ENCODE measurements at places on chromosomes 6 and 20.
A peak's percentile ranks its signal among the peaks of the same experiment; 100 is the strongest.

DNA sequence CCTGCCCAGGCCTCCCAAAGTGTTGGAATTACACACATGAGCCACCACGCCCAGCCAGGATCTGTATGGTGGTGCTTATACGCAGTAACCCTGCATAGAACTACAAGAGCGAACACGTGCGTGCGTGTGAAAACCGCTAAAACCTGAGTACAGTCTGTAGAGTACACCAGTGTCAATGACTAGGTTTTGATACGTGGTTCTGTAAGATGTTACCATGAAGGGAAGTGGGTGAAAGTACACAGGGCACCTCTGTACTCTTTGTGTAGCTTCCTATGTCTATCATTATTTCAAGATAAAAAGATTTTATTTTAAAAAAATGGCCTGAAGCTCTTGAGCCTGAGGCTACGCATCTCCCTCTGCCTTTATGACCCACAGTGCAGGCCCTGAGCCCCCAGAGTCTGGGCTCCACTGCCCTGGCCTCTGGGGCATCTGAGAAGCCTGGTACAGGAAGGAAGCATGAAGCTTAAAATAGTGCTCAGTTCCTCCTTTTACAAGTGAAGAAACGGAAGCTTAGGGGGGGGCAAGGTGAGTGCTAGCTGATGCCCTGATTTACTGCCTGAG, 21.6 kb downstream of the LY86 start:
- DNase-seq = no peak

DNA sequence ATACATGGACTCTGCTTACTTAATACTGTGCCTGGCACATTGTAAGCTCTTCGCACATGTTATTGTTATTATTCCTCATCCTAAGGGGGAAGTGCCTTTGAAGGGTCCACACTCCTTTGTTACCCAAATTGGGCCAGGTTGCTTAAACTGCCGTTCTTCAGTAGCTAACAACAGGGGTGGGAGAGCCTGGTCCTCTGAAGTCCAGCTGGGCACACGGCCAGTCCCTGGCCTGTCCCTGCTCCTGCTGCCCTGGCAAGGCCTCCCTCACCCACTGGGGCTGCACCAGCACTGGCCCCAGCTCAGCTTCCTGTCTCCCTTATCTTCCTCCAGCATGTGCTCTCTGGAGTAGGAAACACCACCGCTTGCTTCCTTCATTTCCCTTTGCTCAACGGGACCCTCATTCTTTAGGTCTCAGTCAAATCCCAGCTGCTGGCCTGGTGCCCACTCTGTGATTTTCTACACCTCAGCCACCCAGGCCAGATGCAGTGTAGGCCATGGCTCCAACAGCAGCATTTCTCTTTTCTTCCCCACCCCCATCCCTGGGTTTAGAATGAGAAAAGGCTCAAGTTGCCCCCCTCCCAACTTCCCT, 5.5 kb upstream of the PROCR start:
- DNase-seq = no peak

- DNase-seq = no peak
These were observed 2.0 kb upstream of the CRIP3 start for GRCh38 chr6:43310624-43311023.

DNA sequence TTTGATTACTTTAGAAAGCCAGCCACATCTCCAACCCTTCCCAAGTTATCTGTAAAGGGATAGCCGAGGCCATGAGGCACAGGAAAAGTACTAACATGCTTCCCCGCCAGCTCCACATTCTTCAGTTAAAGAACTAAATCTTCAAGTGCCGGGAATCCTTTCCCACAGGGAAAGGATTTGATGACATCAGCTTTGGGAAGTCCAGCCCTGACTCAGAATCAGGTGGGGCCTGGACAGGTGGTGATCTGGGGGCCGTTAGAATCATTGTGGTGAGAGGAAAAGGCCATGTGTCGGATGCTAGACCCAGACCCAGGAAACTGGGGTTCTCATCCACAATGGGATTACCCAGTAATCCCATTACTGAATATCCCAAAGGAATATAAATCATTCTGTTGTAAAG, 580.0 kb downstream of the QKI start:
- no peak for DNase-seq

- no peak for DNase-seq
These were observed 8.8 kb downstream of the SLC17A9 start for GRCh38 chr20:62961310-62961783.

DNA sequence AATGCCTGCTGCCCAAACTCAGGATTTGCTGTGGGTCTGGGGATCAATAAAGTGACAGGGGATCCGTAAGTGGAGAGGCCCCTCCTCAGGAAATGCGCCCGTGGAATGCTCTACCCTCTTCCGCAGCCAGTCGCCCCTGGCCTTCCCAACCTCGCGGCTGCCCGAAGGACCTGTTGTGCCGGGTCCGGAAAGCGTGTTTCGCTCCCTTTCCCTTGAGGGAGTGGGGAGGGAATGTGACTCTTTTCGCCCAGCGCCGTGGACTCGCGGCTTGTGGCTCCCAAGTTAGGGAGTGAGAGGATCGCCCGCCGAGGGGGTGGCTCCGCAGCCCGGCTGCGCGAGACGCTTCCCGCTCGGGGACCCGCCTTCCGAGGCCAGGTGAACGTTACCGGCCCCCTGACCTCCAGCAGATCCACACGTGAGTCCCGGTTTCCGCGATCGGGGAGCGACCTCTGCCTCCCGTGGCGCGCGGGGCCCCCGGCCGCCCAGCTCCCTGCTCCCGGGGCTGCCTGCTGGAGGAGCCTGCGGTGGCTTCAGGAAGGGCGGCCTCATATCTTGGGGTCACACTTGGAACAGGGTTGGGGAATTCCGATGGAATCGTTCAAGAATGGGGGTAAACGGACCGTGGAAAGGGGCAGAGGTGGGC, 666 bp downstream of the TPD52L1 start:
- DNase-seq = no peak

DNA sequence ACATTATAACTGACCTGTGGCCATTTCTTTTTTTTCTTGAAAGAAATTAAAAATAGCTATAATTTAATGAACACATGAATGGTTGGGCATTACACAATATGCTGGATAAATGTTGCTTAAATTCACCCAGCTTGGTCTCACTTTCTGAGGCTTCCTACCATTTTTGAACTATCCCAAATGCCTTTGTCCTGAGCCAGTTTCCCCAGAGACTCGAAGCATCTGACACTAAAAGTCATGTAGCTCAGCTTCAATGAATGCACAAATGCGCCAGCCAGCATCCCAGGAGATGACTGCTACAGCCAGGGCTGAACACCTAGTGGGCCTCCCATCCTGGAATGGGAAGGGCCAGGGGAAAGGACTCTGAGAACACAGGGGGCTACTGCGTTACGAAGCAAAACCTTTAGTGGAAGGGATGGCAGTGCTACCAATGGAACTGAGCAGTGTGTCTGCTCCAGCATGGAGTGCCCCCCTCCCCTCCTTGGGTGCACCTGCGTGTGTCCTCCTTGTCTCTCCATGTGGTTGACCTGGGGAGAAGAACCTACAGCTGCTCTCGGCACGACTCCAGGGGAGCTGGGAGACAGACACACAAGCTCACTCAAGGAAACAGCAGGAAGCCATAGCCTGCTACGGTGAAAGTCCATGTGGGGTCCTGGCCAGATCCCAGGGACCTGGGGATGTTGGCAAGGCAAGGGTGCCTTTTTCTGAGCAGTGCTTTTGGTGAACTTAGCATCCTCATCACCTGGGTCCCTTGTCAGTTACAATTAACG, 60.9 kb downstream of the IRF4 start:
- no peak for DNase-seq

GRCh38 chr6:20681243-20681684, 147.0 kb downstream of the CDKAL1 start:
- no peak for DNase-seq

DNA sequence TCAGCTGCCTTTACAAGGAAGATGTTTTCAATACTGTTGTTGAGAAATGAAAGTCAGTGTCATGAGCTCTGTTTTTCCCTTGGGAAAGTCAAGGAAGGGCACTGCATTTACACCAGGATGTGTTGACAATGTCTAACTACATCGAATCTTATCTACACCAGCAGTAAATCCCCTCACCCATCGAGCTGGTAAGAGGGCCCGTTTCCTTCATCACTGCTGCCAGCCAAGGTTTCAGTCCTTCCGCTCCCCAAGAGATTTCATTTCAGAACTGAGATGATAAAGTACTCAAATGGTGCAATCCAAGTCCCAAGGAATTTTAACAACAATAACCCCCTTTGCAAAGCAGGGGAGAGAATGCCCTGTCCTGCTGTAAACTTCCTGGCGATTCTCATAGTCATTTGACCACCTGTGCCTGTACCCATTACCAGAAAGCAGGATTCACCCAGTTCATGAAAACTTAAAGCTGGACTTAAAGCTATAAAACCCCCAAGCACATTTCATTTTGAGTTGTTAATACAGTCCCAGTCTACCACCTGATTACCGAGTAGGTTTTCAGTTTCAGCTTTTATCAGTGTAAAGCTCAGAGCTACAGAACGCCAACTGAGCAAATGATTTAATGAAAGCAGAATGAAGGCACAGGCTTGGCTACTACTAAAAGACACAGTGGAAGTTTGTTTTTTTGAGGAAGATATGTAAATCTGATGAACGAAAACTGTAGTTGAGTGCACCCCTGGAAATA, 122.5 kb upstream of the TAB2 start:
- DNase-seq = no peak

- no peak for DNase-seq
These were observed 1.9 kb upstream of the ELMO2 start for GRCh38 chr20:46408281-46408731.

GRCh38 chr6:5278047-5278446, 16.7 kb downstream of the FARS2 start:
- no peak for DNase-seq

- DNase-seq = no peak
These were observed 235.0 kb downstream of the GMPR start for GRCh38 chr6:16473184-16473907.

DNA sequence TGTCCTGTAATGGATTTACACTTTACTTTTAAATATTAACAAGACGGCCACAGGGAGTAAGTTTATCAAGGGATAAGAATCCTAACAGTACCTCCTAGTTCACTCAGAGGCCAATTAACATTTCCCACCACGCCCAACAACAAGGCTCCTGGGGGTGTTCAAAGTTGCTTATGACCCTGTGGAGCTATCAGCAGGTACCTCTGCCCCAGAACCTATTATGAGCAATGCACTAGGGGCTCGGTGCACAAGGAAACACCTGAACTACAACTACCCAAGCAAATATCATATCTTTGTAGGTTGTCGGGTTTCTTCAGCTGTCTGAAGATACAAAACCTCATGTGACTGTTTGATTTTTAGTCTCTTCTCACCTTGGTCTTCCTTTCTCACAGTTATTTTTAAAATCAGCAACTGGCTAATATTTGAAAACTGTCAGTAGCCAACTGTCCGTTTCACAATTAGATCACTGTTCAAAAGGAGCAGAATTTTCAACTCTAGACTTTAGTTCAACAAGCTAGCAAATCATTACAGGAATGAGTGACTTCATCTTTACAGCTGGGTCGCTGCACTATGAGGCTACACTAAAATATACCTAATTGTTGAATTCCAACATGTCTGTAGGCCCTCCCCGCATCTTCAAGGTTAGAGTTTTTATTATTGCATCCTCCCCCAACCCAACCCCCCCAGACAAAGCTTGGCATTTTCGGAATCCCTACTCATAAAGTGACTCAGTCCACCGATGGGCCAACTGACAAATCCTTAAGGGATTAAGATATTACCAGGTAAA, 38.1 kb downstream of the B4GALT5 start:
- no peak for DNase-seq

DNA sequence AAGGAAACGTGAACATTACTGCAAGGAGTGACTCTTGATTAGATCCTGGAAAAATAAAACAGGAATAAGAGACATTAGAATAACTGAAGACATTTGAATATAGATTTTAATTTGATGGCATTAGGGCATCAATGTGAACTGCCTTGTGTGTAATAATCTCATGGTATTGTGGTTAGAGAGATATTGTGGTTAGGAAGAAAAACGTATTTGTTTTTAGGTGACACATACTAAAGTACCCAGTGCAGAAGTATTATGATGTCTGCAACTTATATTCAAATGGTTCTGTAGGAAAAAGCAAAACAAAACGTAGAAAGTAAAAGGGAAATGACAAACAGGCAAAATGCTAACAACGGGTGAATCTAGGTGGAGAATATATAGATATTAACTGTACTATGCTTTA, 65.9 kb upstream of the OGFRL1 start:
- no peak for DNase-seq

DNA sequence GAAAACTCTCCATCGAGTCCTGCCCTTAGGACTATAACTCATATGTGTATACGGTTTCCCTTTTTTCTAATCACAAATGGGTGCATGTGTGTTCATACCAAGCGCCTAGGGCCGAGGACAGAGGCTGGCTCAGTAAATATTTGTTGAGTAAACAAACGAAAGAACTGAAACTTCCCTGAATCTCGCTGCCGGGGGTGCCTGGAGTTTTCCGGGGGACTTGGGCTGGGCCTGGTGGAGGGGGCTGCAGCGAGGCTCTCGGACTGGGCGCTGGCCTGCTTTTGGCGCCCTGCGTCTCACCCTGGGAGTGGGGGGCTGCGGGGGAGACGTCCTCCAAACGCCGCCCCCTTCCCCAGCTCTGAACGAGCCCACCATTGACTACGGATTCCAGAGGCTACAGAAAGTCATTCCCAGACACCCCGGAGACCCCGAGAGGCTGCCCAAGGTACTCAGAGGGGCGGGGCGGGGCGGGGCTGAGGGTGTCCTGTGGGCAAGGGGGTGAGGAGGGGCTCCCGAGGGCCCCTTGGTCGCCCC, 49.0 kb downstream of the CPXM1 start:
- no peak for DNase-seq

- no peak for DNase-seq
These were observed 37.0 kb upstream of the IGF2R start for GRCh38 chr6:159931846-159932245.

GRCh38 chr20:34475979-34476736, 40.1 kb upstream of the DYNLRB1 start:
- DNase-seq = peak; percentile 27

DNA sequence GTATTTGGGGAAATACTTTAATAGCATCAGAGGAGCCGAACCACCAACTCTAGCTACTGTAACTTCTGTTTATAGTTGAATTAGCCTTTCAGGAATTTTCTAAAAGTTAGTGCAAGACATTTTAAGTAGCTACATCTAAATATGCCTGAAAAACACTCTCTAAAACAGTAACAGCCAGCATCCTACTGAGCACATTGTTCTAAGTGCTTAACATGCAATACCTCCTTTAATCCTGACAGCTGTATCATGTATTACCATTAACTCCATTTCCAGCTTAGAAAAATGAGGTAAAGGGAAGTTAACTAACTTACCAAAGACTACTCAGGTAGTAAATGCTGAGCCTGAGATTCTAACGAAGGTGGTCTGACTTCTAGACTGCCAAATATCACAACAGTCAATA, 120.7 kb downstream of the DST start:
- no peak for DNase-seq

All from activated CD4-positive, alpha-beta T cell treated with anti-CD3 and anti-CD28 coated beads for 24 hours (primary cell).